ENCODE measurements at places on chromosomes 1 and 21. TPM values are rescaled to one million over a fixed set of nuclear protein-coding genes. Genes with fewer than 3 reads are reported as not detected.
A peak's percentile ranks its signal among the peaks of the same experiment; 100 is the strongest.

KCNJ9 gene
- not detected for total RNA-seq

IGSF9 gene
- 2.7 TPM for total RNA-seq

OLFML3 gene
- total RNA-seq: 2.3 TPM

GPR37L1 gene
- under 0.01 TPM for total RNA-seq

VAV3 gene
- total RNA-seq: 2.4 TPM

RCC1 gene
- 81.5 TPM for total RNA-seq

ZBTB17 gene
- 53.5 TPM for total RNA-seq

DNA sequence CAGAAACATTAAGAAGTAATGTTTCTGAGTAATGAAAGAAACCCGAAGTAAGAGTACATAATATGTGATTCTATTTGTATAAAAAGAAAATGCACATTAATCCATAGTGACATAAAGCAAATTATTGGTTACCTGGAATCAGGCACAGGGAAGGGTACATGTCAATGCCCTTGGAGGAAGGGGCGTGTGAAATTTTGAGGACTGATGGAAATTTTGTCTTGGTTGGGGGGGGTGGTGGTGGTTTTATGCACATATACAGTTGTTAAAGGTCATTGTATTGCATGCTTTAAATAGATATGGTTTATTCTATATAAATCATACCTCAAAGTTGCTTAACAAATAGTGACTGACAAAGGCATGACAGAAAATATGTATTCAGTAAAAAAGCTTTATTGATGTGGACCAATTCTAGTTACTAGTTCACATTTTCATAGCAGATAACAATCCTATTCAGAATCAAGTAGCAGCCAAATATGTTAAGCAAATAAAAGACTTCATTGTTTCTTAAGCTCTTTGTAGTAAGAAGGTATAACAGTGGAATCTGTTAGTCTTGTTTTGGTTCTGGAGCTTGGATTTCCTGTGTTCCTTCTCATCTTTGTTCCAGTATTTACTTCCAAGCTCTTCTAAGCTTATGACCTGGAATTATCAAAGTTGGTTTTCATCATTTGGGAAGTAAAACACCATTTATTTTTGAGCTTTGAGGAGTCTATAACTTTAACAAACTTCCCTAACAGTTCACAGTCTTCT, 15.1 kb downstream of the BACH1 start:
- no peak for DNase-seq

- peak; percentile 6 for DNase-seq
Measured at GRCh38 chr1:166999075-166999474, 10.0 kb downstream of the MAEL start.

GRCh38 chr1:116370181-116370580, 2.9 kb upstream of the ATP1A1 start:
- no peak for DNase-seq

DNA sequence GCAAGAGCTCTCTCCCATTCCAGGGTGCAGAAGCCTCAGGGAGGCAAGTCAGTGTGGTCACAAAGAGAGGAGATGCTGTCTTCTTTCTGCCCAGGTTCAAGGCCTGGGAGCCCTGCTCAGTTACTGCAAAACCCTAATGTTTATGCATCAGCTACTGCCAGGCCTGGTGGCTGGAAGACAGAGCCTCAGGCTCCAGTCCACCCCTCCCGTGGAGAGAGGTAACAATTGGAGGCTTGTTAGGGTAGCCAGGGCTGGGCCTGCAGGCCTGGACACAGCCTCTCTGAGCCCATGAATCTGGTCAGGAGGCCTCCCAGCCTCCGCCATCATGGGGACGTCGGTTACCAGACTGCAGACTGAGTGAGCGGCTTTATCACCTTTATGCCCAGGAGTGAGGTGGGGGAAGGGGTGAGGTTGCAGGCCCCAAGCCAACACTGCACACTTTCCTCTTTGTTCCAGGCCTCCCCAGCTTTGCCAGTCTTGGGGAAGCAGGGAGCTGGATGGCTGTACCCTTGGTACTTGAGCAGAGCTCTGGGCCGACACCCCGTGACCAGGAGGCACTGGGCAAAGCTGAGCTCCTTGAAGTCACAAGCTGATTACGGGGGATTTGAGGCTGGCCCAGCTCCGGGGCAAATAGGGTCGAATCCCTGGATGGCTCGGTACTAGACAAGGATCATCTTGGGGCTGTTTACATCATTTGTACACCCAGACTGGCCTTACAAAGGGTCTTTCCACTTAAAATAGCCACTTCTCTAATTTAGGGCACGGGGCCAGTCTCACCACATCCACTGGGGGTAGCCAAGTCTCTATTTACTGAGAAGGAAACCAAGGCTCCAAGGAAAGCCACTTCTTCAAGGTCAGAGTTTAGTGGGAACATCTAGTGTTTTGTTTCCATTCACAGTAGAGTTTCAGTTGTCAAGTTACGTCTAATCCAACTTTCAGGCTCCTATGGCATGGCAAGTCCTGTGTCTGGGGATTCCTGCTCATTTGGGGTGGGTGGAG, 5.2 kb downstream of the SLC2A1 start:
- DNase-seq: no peak

DNA sequence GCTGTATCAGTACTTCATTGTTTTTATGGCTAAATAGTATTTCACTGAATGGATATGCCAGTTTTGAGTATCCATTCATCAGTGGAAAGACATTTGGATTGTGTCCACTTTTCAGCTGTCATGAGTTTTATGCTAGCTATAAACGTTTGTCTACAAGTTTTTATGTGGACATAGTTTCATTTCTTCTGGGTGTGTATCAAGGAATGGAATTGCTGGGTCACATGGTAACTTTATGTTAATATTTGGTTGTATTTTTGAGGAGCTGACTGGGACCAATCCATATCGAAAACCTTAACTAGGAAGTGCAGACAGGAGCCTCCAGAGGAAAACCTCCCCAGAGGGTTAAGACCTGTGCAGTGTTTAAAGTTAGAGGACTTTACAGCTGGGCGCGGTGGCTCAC, 31.8 kb upstream of the DISC1 start:
- DNase-seq: no peak

DNA sequence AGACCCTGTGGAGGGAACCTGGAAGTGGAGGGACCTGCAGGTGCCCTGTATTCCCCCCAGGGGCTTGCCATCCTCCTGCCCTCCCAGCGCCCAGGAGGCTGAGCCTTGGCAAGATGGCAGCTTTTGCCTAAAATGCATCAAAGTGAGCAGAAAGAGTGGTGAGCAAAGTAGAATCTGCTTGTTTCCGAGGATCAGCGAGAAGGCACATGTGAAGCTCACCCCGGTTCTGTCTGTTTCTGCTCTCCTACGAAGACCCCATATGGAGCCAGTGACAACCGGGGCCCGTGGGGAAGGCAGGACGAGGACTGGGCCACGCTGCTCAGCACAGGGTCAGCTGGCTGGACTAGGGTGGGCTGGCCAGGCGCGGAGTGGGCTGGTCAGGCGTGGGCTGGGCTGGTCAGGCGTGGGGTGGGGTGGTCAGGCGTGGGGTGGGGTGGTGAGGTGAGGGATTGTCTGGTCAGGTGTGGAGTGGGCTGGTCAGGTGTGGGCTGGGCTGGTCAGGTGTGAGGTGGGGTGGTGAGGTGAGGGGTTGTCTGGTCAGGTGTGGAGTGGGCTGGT, 5.2 kb upstream of the FNDC10 start:
- no peak for DNase-seq

DNA sequence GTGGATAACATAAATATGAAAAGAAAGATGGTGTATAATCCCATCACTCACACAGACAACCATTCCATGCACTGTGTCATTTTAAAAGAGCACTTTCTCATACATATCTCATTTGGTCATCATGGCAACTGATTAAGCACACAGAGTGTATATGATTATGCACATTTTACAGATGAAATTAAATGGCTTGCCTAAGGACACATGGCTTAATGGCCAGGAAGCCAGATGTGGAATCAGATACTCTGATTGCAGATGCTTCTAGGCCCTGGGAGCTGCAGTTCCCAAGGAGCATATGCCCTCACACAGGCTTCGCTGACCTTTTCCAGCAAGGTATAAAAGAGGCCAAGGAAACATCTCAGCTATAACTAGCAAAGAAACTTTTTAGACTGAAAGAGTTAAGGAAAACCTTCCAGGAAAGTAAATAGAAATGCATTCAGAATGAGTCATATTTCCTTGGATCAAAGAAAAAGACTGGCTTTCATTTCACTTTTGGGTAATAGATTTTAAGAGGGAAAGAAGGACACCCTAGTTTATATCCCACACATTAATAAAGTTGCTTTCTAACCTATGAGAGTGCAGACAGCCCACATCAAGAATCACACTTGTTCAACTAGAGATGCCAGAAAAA, 19.6 kb upstream of the FAM89A start:
- peak; percentile 15 for DNase-seq

GRCh38 chr1:12142141-12142823, 24.5 kb upstream of the TNFRSF1B start:
- DNase-seq: no peak

GRCh38 chr1:239436286-239436685, 49.9 kb downstream of the CHRM3 start:
- DNase-seq: no peak

DNA sequence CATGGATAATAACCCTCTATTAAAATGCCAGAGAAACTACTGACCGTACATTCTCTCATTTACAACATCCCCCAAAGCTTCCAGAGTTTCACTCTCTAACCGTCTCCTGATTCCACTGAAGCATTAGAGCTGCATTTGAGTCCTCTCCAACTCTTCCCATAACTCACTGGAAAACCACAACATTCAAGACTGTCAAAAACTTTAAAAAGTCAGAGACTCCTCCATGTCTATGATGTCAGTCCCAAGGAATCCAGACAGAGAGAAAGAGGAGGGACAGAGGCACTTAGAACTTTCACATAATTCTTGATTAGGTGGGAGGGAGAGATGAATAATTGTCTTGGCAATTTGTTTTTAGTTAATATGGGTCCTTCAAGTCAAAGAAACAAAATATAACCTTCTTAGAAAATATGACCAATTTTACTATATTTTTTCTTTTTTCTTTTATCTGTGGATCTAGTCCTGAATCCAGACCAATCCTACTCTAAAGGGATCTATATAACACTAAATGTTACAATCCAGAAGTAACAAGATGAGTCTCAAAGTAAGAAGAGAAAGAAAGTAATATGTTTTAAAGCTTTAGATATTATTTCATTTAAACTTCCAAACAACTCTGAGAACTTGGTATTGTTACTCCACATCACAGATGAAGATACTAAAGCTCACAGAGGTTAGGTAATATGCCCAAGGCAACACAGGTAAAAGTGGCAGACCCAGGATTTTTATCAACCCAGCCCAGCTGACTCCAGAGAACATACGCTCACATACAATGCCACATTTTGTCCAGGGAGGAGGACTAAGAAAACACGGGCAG, 23.8 kb downstream of the OTUD7B start:
- DNase-seq: peak; percentile 81

- no peak for DNase-seq
Measured at GRCh38 chr1:227937031-227937837, 10.5 kb downstream of the WNT9A start.

GRCh38 chr21:44923480-44924084, 2.9 kb upstream of the ITGB2 start:
- DNase-seq: no peak

DNA sequence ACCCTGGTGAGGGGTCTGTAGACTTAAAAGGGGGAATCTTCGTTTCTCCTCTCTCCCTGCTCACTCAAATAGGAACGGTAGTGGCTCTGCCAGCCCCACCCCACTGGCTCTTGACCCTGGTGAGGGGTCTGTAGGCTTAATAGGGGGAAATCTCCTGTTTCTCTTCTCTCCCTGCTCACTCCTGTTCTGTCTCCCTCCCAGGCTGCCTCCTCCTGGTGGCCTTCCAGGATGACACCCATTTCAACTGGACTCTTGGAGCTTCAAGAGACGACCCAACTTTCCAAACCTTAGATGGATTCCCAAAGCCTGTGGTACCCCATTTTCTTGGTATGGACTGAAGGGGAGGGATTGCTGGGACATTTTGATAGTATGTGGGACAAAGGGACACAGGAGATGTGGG, 1.4 kb upstream of the EPHB2 start:
- DNase-seq: peak; percentile 44

DNA sequence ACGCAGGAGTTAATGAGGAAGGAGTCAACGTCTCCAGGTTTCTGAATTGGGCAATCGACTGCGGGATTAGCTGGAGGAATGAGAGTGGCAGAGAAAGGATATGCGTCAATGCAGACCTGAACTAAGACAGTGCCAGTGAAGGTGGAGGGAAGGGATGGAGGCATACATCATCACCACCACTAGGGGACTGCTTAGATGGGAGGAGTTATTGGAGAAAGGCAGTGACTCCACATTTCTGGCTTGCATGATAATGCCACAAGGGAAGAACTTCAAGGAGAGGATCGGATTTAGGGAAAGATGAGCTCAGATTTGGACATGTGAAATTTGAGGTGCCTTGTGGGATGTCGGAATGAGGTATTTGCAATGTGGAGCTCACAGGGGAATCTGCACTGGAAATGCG, 17.5 kb downstream of the VASH2 start:
- DNase-seq: peak; percentile 66

DNA sequence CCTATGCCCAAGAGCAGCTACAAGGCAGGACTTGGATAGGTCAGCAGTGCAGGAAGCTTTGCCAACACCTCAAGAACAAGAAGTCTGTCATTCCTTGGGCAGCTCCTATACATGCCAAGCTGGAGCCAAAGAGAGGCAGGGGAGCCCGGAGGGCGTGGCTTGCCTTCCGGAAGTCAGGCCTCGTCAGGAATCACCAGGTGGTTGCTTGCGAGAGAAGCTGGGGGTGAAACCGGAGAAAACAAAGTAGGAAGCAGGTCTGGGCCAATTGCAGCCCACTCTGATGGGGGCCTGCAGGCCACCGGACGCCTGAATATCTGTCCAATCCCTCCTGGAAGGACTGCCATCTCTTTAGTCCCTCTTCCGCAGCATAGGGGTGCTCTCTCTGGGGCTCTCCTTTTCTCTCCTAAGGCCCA, 794 bp upstream of the FAM76A start:
- DNase-seq: peak; percentile 24

- no peak for DNase-seq
Measured at GRCh38 chr1:18001725-18002124, 105.9 kb upstream of the IGSF21 start.

Measured in Daoy (cell line).